ENCODE measurements at places on chromosomes 5 and 9.

- DNase-seq: no peak
Observed at GRCh38 chr9:119278171-119278570, 91.1 kb downstream of the BRINP1 start.

- DNase-seq: no peak
Observed at GRCh38 chr5:152736906-152737305, 331.8 kb upstream of the NMUR2 start.

DNA sequence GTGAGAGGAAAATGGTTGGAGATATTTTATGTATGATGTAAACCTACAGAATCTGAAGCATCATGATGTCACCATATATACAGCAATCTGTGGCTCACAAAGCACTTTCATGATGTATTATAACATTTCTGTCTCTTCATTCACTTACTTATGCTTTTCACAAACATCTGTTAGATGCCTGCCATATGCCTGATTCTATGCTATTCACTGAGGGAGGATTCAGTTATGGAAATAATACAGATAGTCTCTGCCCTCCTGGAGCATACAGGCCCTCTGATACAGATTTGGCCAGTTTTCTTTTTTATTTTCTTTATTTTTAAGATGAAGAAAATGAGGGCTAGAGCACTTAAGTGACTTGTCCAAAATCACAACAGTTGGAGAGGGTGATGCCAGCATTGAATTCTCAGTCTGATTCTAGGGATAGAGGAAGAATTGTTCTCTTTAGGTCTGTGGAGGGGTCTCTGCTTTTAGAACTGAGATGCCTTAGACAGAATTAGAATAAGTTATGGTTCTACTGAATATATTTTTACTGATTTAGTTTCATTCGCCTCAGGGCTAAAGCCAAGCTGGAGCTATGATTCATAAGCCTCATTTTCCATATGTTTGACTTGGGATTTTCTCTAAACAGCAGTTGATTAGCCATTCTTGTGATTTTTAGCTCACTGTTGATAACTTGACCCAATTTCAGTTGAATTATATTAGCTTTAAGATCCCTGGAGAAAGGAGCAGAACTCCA, 636.4 kb downstream of the PRELID2 start:
- DNase-seq: no peak

- DNase-seq: no peak
Observed at GRCh38 chr9:107504585-107505455, 15.3 kb upstream of the KLF4 start.

DNA sequence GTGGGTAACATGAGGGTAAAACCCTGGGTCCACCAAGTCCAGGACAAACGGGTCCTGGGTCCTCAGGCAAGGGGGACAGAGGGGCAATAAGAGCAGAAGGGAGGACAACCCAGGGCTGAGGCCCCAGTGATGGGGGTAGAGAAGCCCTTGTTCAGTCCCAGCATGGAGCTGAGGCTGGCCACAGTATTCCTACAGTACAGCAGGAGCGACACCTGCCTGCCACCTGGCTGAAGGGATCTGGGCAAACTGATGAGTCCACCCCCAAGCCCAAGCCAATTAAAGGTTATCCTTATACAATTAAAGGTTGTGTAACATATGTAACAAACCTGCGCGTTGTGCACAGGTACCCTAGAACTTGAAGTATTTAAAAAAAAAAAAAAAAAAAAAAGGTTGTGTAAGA, 97.7 kb upstream of the LRRTM2 start:
- DNase-seq: no peak

GRCh38 chr5:142466195-142466971, 141.6 kb upstream of the SPRY4 start:
- no peak for DNase-seq

- DNase-seq: no peak
Observed at GRCh38 chr9:96029722-96030530, 154.4 kb downstream of the ERCC6L2 start.

GRCh38 chr9:96875461-96876142, 21.3 kb upstream of the ZNF782 start:
- peak; percentile 51 for DNase-seq

- DNase-seq: no peak
Observed at GRCh38 chr5:169696621-169697510, 59.8 kb downstream of the DOCK2 start.

DNA sequence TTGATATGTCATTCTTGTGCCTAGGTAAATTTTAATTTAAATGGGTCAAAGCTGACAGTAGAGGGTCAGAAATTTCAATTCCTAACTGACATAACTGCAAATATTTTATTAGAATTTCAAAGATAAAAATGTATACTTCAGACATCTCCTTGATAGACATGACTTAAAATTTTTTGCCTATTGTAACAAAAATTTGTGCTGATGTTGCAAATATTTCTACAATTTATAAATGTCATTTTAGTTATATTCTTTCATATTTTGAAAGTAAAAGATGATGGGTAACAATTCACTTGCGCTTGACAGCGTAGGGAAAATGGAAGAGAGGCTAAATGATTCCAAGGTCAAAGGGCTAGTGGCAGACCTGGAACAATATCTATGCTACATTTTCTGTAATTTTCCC, 220.3 kb upstream of the ST8SIA4 start:
- DNase-seq: no peak

DNA sequence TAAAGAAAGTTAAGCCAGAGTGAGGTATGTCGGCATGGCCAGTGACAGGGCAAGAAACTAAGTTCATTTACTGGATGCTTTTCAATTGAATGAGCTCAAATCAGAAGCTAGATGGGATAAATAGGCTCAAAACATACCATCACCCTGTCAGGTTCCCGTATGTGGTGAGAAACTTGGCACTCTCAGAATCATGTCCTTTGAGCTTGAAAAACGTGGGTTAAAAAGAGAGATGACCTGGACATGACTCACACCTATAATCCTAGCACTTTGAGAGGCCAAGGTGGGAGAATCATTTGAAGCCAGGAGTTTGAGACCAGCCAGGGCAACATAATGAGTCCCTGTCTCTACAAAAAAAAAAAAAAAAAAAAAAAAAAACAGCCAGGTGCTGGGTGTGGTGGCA, 121.7 kb upstream of the RGMB start:
- DNase-seq: no peak

DNA sequence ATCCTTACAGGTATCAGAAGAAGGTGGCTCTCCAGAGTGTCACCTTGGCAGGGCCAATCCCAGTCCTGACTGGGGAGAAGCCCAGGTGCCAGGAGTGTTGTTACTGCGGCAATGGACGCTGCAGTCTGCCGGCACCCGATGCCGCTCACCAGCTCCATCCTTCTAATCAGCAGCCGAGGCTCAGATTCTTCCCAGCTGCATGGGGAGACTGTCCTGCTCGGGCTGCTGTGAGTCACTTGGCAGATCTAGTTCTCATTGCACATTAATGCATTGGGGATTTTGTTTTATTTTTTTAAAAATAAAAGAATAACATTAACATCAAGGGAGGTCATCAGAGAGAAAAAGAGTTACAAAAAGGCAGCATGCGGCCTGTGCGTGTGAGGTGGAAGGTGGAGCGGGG, 115.8 kb downstream of the MTX3 start:
- DNase-seq: no peak

GRCh38 chr5:59001154-59001553, 418.3 kb downstream of the RAB3C start:
- no peak for DNase-seq

- no peak for DNase-seq
Observed at GRCh38 chr5:120630550-120630949, 166.4 kb downstream of the PRR16 start.

DNA sequence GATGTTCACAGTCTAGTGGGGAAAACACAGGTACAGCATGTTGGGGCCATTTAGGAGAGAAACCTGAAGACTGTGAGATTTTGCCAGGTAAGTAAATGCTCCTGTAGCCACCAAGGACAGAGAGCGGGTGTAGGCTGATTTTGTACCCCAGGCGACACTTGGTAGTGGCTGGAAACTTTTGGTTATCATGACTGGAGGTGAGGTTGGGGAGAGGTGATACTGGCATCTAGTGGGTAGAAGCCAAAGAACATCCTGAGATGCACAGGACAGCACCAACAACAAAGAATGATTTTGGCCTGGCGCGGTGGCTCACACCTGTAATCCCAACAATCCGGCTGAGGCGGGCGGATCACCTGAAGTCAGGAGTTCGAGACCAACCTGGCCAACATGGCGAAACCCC, 38.8 kb upstream of the PWWP2A start:
- DNase-seq: no peak

All from B cell (primary cell).